ENCODE measurements at places on chromosomes 4 and X.

DNA sequence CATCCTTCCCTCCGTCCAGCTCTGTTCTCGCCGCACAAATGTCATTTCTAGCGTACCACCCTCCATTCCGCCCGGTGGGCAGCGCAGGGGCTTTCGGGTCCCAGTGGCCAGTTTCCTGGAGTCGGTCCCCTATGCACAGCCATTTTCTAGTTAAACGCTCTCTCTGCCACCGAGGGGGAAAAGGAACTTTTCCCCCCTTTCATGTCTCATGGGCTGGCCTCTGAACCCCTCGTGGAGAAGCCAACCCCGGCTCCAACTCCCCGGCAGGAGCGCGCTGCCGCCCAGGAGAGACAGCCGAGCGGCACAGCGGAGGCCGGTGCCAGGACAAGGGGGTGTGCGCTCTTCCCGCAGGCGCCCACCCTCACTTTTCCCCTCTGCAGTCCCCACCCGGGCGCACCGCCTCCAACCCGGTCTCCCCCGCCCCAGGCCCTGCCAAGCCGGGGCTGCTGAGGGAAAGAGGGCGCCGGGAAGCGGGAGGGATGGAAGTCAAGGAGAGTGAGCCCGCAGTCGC lies 662 bp downstream of the APBB2 start:
- no peak for DNase-seq

- DNase-seq, result no peak
Measured at GRCh38 chr4:101961144-101961543, 170.6 kb downstream of the BANK1 start.

- no peak for DNase-seq
Measured at GRCh38 chr4:47990145-47990544, 26.3 kb downstream of the CNGA1 start.

GRCh38 chr4:173924561-173924960 lies 358.9 kb downstream of the FBXO8 start:
- DNase-seq, result no peak

DNA sequence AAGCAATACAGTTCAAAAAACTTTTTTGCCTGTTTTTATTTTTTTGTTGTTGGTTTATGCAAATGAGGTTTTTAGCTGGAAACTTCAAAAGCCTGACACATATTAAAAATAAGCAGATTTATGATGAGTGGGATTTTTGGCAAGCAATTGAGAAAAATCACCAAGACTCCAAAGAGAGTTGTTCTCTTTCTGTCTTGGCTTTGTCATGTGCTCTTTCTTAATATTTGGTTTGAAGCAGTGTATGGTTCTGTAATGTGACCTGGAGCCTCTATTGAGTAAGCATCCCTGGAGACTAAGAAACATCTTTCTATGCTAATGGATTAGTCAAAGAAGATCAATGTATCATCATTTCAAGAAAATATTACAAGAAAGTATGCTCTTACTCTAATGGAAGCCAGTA lies 11.7 kb downstream of the TRIM2 start:
- no peak for DNase-seq

DNA sequence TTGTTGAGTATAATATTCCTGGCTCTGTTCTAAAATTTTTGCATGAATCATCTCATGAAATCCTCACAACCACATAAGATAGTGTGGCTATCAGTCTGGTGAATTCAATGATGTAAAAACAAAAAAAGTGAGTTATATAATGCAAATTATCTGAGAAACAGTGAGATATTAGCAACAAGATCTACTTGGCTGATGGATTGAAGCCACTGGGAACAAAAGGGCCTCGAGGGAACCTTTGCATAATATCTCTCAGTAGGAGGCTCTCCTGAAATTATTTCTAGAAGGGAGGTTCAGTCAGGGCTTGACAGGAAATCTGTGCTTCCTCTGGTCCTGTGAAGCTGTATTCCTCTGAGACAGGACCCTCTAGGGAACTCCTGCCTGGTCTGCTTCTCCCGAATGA lies 30.1 kb upstream of the NUP54 start:
- no peak for DNase-seq

GRCh38 chrX:69321789-69322188 lies 156.5 kb upstream of the PJA1 start:
- DNase-seq, result no peak

DNA sequence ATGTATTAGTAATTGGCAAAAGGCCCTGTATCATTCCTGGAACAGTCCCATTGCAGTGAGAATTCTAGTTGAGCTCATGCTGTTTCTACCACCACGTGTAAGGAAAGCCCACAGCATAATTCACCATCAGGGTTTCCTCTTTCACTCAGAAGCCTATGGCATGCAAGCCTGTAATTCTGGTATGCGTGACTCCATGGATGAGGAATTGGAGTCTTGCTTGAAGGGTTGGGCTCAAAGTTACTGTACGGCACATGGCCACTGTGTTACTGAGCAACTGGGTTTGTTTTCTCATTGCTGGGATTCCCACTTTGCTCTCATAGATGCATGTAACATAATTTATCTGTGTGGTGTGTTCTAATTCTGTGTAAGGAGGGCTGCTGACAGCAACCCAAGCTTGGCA lies 132.3 kb upstream of the NR3C2 start:
- DNase-seq, result no peak

DNA sequence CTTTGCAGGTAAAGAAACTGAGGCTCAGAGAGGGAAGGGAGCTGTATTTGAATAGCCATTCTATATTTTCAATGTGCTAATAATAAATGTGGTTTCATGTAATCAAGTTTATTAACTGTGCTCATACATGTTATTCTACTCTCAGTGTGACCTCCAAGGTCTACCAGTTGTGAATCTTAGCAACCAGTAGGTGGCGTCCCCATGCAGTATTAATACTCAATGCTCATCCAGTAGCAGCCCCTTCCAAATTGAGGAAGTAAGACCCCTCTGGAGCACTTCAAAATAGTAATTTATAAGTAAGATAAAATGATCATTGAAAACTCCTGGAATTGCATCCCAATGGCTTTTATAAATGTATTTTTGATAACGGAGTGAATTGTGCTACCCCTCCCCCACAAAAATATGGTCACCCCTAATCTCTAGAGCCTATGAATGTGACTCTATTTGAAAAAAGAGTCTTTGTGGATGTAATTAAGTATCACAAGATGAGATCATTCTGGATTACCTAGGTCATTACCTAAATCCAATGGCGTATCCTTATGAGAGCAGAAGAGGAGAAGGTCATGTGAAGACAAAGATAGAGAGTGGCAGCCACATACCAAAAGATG lies 20.4 kb upstream of the SEPSECS start:
- peak; percentile 7 for DNase-seq

- DNase-seq, result no peak
Measured at GRCh38 chr4:60822986-60823385, 377.1 kb upstream of the ADGRL3 start.

DNA sequence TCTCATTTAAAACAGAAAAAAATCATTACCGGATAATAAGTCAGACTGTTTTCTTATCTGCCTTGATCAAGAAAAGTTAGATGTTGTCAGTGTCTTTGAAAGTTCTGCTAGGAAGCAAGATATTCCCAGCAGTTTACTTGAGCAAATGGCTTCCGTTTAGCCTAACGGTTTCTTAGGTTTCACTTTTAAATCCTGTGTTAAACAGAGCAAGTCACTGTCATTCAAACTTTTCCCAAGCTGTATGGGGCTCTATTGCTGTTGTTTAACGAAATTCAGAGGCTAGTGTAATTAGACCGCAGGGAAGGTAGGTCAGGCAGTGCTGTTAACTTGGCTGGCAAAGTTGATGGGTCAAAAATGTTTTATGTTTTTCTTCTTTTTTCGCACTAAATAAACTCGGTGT lies 80.3 kb upstream of the NEIL3 start:
- DNase-seq, result no peak

- no peak for DNase-seq
Measured at GRCh38 chr4:52069571-52069970, 18.5 kb downstream of the SPATA18 start.

GRCh38 chrX:115260330-115260729 lies 26.4 kb upstream of the LRCH2 start:
- no peak for DNase-seq

DNA sequence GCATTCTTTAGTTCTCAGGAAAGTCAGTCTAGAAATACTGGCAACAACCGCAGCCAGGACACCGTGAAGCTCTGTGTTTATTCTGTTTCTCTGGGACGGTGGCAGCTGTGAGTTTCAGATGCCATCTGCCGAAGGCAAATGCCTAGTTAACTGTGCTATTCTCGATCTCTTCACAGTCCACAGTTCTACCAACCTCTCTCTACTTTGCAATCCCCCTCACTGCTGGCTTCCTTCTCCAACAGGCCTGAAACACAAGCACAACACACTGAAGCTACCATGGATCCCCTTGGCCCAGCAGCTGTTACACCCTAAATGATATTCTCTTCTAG lies 118.8 kb downstream of the ZNF827 start:
- no peak for DNase-seq

DNA sequence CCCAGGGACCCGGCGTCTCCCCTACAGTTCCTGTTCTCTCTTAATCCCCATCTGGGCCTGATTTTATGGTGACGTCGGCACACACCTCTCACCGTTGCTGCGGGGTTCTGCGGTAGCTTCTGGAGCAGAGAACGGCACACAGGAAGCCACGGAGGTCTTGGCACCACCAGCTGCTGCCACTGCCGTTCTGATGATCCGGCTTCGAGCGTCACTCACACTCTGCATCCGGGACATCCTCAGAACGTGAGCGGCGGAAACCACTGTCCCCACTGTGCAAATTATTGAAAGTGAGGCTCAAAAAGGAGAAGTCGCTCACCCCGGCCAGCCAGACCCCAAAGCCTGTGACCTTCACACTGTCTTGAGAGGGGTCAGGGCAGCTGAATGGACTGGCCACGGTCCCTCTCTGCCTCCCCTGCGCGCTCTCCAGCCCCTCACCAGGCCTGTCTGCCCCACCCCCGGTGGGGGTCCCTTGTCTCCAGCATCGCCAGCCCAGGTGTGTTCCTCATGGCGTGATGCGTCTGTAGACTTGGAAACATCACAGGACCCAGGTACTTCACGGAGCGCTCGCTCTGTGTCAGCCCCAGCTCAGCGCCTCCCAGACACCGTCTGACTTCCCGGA lies 201.1 kb downstream of the AFAP1 start:
- DNase-seq, result no peak

- DNase-seq, result peak; percentile 0
Measured at GRCh38 chrX:31266203-31267076, 194.6 kb upstream of the FTHL17 start.

DNA sequence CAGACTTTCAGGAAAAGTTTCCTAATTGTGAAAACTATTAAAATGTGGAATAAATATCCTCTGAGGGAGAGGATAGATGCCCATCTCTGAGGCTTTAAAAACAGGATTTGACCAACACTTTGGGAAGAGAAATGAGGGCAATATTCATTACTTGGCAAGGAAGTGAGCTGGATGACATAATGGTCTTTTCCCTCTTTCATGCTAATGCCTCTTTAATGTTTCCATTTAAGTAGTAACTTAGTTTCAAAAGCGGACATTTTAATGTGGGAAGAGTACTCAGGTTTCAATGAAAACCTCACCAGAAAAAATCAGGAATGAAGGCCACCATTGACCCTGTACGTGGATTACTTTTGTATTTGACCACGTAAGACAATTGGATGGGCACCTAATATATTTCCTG lies 503.3 kb downstream of the ANKRD50 start:
- DNase-seq, result no peak

DNA sequence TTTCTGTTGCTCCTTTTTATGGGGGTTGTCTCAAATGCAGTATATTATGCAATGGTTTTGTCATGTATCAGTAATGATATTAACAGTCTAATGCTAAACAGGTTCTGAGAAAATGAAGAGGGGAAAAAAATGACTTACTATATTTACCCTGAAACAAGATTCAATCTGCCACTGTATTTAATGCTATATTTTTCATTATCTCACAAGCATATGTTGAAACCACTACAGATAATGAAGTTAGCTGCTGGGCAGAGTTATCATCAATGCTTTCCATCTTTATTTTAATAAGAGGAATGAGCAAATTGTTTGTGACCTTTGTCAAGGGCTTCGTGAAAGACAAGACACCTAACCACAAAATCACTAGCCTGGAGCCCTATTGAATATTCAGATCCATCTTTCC lies 32.6 kb upstream of the NAA11 start:
- no peak for DNase-seq

DNA sequence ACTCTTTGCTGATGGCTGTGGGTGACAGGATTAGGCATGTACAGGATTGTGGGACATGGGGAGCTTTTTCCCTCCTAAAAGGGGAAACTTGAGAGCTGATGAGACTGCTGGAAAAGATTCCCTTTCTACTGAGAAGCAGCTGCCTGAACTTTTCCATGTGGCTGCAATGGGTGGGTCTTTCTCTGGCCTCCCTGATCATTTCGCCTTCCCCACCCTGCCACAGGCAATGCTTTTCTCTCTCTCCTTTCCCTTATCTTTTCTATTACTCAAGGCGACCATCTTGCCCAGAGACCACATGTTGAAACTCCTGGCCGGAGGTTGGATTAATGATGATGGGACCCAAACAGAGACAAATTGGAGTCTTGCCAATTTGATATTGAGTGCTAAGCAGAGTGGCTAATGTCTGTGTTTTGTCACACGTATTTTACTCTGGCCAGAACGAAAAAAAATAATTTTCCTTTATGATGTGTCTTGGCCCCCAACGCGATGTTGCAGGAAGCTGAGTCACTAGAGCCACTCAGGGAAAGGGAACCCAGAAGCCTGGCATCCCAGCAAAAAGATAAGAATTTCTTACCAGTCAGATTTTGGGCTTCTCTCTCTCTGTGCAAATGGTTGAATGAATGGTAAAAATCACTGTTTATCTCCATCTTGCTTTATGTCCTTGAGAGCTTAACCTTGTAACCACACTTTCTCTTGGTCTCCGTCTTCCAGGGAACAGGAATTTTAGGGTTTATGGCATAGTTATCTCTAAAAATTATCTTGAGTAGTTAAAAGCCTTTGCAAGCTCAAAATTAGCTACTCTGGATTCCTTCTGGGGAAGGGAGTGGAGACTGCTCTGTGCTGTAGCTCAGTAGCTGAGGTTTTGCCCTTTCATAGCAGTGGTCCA lies 19.4 kb upstream of the ATP8A1 start:
- DNase-seq, result no peak

GRCh38 chr4:97770222-97770621 lies 373.1 kb downstream of the STPG2 start:
- no peak for DNase-seq

DNA sequence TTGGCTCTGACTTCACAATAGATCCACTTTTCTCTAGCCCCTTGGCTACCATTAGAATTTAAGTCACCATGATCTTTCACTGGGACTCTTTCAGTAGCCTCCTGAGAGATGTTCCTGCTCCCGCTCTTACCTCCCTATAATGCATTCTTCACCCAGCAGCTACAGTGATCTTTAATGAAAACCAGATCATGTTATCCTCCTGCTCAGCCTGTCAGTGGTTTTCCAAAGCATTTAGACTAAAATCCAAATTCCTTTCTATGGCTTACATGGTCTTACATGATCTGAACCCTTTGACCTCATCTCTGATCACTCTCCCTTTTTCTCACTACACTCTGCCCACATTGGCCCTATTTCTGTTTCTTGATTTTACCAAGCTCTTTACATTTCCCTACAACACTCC lies 18.3 kb upstream of the RPS6KA3 start:
- DNase-seq, result no peak

DNA sequence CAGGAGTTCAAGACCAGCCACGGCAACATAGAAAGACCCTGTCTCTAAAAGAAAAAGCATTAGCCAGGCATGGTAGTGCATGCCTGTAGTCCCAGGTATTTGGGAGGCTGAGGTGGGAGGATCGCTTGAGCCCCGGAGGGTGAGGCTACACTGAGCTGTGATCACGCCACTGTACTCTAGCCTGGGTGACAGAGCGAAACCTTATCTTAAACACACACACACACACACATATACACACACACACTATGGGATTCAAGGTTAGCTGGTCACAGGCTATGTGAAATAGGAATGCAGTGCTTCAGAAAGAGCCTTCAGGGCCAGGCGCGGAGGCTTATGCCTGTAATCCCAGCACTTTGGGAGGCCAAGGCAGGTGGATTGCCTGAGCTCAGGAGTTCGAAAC lies 23.5 kb downstream of the NLGN3 start:
- DNase-seq, result no peak

All from activated CD4-positive, alpha-beta T cell treated with anti-CD3 and anti-CD28 coated beads, Interleukin-2, amount 50 U/mL, for 4 hours (primary cell).